ENCODE measurements at places on chromosomes 3 and 15.

- no peak for DNase-seq
These were observed 246.9 kb downstream of the VGLL3 start for GRCh38 chr3:86744051-86744450.

DNA sequence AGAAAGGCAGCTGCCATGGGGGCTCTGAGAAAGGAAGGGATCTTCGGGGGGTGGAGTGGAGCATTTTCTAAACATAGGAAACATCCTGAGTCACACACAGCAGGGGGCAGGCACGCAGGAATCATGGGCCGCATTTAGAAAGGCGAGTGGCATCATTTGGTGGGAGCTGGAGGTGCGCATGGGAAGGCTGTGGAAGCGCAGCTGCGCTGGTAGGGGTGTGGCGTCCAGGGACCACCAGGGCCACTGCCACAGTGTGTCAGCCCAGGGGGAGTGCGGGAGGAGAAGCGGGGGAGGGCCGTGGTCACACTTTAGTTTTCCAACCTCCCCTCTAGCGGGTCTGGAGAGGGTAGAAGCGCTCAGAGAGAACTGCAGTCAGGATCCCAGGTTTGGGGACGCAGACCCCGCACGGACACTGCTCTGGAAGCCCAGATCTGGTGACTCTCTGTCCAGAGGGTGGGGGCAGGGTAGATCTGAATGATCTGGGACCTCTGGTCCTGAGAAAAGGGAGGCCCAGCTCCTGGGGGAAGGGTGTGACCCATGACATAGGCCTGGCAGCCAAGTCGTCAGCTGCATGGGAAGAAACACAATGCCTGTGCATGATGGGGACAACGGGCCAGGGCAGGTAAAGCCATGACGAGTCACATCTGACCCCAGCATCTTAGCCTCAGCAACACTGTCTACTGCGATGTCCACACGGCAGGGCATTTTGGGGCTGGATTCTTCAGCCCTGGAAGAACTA is 88.0 kb upstream of the IQSEC1 start:
- no peak for DNase-seq

GRCh38 chr15:56920367-56920627 is 1.9 kb downstream of the TCF12 start:
- no peak for DNase-seq

DNA sequence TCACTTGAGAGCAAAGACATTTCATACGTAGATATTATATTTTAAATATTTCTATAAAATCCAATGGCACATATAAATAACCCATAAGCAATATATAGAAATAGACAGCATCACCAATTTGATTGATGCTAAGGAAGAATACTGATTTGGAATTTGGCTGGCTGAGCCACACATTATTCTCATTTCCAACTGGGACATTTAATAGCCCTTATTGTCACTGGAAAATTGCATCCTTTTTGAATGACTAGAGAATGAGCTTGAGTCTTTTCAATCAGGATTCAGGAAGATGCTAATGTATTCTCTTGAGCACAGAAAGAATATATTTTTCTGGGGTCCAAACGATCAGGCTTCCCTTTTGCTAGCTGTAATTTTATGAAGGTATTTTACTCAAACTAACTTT is 70.9 kb upstream of the KCNH8 start:
- no peak for DNase-seq

DNA sequence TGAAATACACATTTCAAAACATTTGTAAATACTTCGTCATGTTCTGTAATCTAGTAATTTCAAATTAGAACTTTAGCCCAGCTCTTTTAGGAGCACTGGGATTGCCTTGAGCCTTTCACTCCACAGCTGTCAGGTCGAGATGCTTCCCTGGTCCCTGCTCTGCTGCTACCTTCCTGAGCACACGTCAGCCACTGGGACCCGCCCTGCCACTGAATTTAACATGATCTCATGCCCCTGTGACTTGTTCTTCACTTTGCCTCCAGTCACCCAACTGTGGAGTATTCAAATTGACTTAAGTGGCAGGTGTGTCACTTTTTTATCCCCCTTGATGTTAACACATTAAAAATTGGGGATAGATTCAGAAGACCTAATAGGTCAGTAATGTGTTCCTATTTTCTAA is 3.3 kb downstream of the ARRDC4 start:
- DNase-seq: no peak

GRCh38 chr3:47612178-47612577 is 33.5 kb upstream of the CSPG5 start:
- no peak for DNase-seq

Data from stimulated activated CD4-positive, alpha-beta T cell treated with anti-CD3 and anti-CD28 coated beads, TNF-alpha, amount 100 ng/mL, for 48 hours (primary cell).